ENCODE measurements at places on chromosomes 12 and 14. TPM values are rescaled to one million over a fixed set of nuclear protein-coding genes. Genes with fewer than 3 reads are reported as not detected.

The C2CD5 gene
- 12.6 TPM for total RNA-seq

The LMNTD1 gene
- 1.9 TPM for total RNA-seq

GRCh38 chr12:18428416-18428815 is 167.1 kb downstream of the PIK3C2G start:
- no peak overlapping the region for H3K27ac ChIP-seq
- 0 out of 2 replicates have a peak, but pooled peaks cover 6% of the 10 kb centered on the region for H3K4me1 ChIP-seq
- H3K27me3 ChIP-seq = no peaks in the 10 kb centered on the region

The PLA2G1B gene
- not detected for total RNA-seq

The UNC79 gene
- total RNA-seq = 0.13 TPM

The SIRT4 gene
- total RNA-seq = 0.60 TPM

The PLEKHG7 gene
- not detected for total RNA-seq

- H3K36me3 ChIP-seq = no peaks in the 10 kb centered on the region
- peak overlapping the region; percentile 52 for H3K4me3 ChIP-seq
- H3K27ac ChIP-seq = no peak overlapping the region
- H3K27me3 ChIP-seq = no peaks in the 10 kb centered on the region
- DNase-seq = no peak
- H3K4me1 ChIP-seq = peaks cover 35% of the 10 kb centered on the region
Observed at GRCh38 chr12:53096759-53097158, 708 bp upstream of the IGFBP6 start.

- DNase-seq = peak; percentile 82
- peak overlapping the region; percentile 99 for H3K27ac ChIP-seq
- peaks cover 64% of the 10 kb centered on the region for H3K4me1 ChIP-seq
- no peaks in the 10 kb centered on the region for H3K27me3 ChIP-seq
Observed at GRCh38 chr12:76020281-76020680, 11.3 kb downstream of the PHLDA1 start.

The PLEKHG3 gene
- total RNA-seq = 79.5 TPM

The C12orf54 gene
- not detected for total RNA-seq
